ENCODE measurements at places on chromosomes 1 and 21. TPM values are rescaled to one million over a fixed set of nuclear protein-coding genes. Genes with fewer than 3 reads are reported as not detected.

FAM167B gene
- 8.8 TPM for polyA plus RNA-seq

KCNJ9 gene
- polyA plus RNA-seq, result 0.11 TPM

CFAP107 gene
- polyA plus RNA-seq, result 1.1 TPM

TARBP1 gene
- polyA plus RNA-seq, result 97.4 TPM

FOXD2 gene
- polyA plus RNA-seq, result 6.1 TPM

ANKRD34A gene
- 1.1 TPM for polyA plus RNA-seq

DARS2 gene
- polyA plus RNA-seq, result 26.4 TPM

IQGAP3 gene
- polyA plus RNA-seq, result 14.3 TPM

TAS1R1 gene
- polyA plus RNA-seq, result 0.15 TPM

FLG gene
- 2.5 TPM for polyA plus RNA-seq

TEDDM1 gene
- 0.08 TPM for polyA plus RNA-seq

AK5 gene
- polyA plus RNA-seq, result 5.3 TPM

DENND4B gene
- polyA plus RNA-seq, result 26.0 TPM

DTL gene
- 22.0 TPM for polyA plus RNA-seq

LCE6A gene
- not detected for polyA plus RNA-seq
